Nephron progenitor cell (in vitro differentiated cells): ENCODE measurements at places on chromosomes 3 and 15.

DNA sequence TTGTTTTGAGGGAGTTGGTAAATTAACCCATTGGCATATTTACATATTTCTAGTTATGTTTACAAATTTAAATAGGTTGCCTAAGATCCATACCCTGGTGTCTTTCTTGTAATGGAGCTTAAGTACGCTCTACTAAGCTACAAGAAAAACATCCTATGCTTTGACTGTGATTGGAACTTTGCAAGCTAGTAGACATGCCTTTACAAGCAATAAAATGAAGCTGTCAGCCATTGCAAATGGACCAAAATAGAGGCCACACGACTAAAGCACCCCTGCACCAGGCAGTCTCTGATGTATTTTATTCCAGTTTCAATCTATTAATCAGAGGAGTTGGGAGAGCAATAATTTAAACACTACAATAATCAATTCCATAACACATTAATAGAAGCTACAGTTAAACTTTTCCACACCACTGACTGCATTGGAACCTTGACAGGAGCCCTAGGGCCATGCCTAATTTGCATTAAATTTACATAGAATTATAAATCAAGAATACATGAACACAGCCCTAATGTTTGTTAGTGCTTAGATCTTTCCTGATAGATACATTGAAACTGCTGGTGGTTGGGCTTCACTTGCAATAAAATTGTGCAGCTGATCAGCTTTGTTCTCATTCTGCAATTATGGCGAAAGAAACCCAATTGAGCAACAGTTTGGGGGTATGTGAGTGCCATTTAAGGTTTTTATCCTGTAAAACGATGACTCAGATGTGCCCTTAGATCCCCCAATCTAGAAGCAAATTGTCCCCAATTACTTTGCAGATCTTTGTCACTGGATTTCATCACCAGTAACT, 360.1 kb downstream of the LSAMP start:
- no peak for DNase-seq

DNA sequence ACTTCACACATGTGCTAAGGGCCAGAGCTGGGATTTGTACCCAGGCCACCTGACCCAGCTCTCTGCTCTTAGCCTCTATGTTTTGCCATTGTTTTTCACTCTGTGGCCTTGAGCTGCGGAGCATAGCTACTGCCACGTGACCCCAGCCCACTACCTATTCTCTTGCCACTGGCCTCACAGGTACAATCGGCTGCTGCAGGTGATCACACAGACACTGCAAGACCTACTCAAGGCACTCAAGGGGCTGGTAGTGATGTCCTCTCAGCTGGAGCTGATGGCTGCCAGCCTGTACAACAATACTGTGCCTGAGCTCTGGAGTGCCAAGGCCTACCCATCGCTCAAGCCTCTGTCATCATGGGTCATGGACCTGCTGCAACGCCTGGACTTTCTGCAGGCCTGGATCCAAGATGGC, 46.2 kb downstream of the SEMA3G start:
- DNase-seq = no peak

GRCh38 chr3:107346564-107346963, 30.7 kb upstream of the CCDC54 start:
- no peak for DNase-seq

DNA sequence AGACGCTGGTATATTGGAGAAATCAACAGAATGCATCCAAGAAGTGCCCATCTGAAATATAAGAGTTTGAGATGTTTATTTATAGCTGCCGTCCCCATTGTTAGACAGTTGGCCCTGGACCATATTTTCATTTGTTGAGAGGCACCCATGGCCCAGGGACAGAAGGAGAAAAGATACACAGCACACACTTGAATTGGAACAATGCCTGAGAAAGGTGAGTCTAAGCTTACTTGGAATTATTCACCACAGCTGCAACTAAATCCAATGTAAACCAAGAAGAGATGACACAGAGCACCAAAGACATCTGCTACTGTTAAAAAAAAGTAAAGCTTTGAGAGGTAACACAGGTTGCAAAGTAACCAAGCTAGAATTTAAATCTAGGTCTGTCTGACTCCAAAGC, 525.5 kb upstream of the NAALADL2 start:
- no peak for DNase-seq

DNA sequence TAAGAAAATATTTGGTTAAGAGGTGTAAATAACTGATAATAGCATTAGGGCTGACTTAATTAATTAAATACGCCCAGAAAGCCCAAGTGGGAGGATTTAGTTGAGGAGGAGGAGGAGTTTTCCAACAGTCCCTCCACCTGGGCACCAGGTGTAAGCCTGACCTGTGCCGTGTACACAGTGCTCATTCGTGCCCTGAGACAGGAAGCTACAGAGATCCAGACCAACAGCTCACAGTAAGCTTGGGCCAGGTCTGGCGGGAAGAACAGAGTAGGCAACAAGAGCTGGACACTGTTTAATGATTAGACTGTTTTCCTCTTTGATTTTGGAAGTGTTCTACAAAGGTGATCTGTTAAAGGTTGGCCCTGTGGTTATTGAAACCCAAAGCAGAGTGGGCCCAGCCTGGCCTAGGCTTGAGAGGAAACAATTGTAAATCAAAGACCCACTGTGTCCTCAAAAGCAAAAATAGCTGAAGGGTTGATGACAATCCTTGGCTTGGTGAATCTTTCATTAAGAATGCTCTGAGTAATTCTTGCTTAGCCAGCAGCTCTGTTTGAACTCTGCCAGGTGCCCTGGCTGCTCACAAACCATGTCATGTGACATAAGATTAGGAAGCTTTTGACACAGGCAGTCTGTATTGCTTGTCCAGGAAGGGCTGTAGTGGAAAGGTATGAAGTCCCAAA, 13.8 kb downstream of the SQOR start:
- no peak for DNase-seq

DNA sequence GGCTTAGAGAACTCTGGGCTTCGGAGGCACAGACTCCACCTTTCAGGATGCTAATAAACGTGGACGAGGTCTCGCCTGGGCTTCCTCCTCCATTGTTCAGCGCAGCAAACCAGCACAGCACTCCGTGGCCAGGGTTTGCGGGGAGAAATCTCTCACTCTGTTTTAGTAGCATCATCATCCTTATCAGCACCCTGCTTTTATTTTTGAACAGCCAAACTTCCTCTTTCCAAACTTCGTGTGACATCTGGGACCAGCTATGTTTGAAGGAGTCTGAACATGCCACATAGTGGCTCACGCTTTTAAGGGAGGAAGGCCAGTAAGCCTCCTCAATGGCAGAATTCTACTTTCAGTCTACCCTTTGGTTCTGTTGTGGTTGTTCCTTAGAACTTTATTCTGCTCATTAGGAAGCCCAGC, 149.0 kb downstream of the PGPEP1L start:
- no peak for DNase-seq

GRCh38 chr3:181739628-181740027, 27.9 kb downstream of the SOX2 start:
- no peak for DNase-seq

- peak; percentile 22 for DNase-seq
These were observed 55.5 kb downstream of the ST6GAL1 start for GRCh38 chr3:186985661-186986364.

- no peak for DNase-seq
These were observed 97.2 kb upstream of the CTNNB1 start for GRCh38 chr3:41102053-41102556.

- DNase-seq = no peak
These were observed 34.6 kb downstream of the ZNF589 start for GRCh38 chr3:48275287-48276027.

DNA sequence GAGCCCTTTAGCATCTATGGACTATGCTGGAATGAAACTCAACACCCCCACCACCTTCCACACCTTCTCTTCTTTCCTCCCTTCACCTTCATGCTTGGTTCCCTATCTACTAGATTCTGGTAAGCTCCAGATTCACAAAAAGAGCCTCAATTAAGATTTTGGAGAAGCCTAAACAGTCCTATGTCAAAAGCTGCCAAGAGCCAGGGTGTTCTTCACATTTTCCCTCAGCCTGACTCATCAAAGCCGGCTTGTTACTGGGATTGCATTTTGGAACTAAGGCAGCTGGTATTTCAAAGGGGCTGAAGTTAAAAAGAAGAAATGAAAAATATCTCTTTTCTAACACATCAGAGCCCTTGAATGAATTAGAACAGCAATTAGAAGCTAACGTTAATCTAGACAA, 247.7 kb downstream of the MYRIP start:
- no peak for DNase-seq

DNA sequence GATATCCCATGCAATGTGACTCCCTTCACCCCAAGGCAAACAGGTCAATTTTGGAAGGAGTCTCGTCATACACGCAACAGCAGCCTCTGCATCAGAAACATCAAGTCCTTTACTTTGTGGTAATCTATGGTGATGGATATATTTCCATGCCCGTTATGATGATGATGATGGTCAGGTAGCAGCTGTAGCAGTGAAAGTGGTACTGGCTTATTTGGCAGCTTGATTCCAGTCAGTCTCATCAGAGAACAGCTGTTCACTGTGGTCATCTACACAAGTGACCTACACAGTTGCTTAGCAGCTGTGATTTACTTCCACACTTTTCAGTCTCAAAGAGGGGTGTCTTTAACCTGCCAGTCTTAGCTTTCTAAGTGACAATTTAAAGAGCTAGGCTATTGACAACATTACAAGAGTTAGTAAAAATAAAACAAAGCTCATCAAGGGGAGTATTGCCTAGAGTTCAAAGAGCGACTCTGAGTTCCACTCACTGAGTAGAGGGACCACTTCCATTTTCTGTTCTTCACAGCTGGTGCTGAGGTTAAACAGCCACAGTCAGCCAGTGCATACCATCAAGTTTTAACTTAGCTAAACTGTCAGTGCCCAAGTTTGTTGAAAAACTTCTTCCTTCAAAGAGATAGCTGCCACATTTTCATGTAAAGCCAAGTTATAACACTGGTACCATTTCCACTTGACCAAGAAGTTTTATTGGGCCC, 587.4 kb upstream of the KCNMB2 start:
- no peak for DNase-seq

DNA sequence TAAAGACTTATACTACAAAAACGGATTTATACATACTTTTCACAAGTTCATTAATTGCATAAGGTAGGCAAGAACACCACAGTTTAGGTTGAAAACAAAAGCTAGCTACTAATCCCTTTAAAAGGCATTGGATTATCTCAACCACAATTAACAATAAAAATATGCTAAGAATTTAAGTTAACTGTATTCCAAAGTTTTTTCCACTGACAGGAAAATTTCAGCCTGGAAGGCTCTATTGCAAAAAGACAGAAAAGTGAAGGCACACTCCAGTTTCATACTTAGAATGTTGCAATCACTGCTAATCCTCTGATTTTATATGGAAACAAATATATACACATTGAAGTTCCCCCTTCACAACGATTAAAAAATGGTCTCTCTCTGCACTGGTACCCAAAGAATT, 71.5 kb downstream of the TJP1 start:
- DNase-seq = no peak

DNA sequence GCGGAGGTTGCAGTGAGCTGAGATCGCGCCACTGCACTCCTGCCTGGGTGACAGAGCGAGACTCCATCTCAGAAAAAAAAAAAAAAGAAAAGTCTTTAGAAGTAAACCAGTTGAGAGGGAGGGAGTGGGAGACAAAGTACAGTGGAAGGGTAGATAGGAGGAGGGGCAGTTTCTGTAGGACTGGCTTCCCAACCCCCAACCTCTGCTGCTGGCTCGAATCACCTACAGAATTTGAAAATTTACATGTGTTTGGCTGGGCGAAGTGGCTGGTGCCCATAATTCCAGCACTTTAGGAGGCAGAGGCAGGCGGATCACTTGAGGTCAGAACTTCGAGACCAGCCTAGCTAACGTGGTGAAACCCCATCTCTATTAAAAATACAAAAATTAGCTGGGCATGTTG, 24.1 kb upstream of the SEMA4B start:
- DNase-seq = no peak

DNA sequence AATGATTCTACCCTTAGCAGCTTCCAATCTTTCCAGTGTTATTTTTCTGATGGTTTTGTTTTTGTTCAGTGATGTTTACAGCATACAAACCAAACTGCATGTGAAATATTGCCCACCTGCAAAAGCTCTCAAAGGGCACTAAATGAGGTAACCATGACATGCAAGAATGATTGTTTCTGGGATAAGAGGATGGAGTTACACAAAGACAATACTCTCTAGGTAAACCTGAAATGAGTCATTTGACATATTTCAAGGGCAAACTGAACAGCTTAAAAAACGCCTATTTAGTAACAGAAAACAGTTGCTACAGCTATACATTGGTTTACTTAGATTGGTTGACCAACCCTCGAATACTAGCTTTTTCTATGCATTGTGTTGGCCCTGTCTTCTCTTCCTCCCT, 481.7 kb downstream of the ZPLD1 start:
- DNase-seq = no peak

- DNase-seq = no peak
These were observed 270.9 kb downstream of the RPLP1 start for GRCh38 chr15:69723404-69724096.

DNA sequence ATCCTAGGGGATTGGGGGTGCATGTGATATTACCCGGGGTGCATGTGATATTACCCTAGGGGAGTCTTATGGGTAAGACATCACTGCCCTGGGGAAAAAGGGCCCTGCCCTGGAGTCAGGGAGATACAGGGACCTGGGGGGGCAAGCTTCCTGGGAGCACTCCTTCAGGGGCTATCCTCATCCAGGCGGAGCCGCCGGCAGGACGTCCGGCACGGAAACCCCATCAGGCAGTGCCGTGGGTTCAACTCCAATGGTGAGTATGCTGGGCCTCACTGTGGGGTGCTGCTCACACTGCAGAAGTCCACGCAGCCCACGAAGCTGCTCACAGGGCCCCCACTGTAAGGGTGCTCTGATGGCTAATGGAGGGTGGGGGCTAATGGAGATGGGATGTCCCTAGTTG, 5.3 kb upstream of the GNAT1 start:
- DNase-seq = no peak
